Lung microvascular endothelial cell (primary cell): ENCODE measurements at places on chromosomes 7 and 10. TPM values are rescaled to one million over a fixed set of nuclear protein-coding genes. Genes with fewer than 3 reads are reported as not detected.
A peak's percentile ranks its signal among the peaks of the same experiment; 100 is the strongest.

The HOXA13 gene
- not detected in 2 replicates for total RNA-seq

The MAT1A gene
- total RNA-seq: not detected in 2 replicates

The ABCF2 gene
- 37.0 and 39.5 TPM in 2 replicates for total RNA-seq

The MEIG1 gene
- 0.20 TPM in 1 of 2 replicates, not detected in the other for total RNA-seq

The IDI2 gene
- total RNA-seq: not detected in 2 replicates

The HSPA12A gene
- total RNA-seq: 0.44 and 0.79 TPM in 2 replicates

The ZNF37A gene
- total RNA-seq: 5.7 and 6.5 TPM in 2 replicates

The UCN3 gene
- not detected in 2 replicates for total RNA-seq

The GNAT3 gene
- total RNA-seq: not detected in 2 replicates

The OGA gene
- 43.8 and 64.3 TPM in 2 replicates for total RNA-seq

The CYP2E1 gene
- not detected in 2 replicates for total RNA-seq

The WDR86 gene
- not detected in 2 replicates for total RNA-seq

- no peak for DNase-seq
Observed at GRCh38 chr7:45196374-45196773, 38.8 kb downstream of the RAMP3 start.

- no peak for DNase-seq
Observed at GRCh38 chr7:120813546-120814252, 44.2 kb downstream of the TSPAN12 start.

- DNase-seq: no peak
Observed at GRCh38 chr7:44713680-44714335, 34.8 kb upstream of the ZMIZ2 start.

DNA sequence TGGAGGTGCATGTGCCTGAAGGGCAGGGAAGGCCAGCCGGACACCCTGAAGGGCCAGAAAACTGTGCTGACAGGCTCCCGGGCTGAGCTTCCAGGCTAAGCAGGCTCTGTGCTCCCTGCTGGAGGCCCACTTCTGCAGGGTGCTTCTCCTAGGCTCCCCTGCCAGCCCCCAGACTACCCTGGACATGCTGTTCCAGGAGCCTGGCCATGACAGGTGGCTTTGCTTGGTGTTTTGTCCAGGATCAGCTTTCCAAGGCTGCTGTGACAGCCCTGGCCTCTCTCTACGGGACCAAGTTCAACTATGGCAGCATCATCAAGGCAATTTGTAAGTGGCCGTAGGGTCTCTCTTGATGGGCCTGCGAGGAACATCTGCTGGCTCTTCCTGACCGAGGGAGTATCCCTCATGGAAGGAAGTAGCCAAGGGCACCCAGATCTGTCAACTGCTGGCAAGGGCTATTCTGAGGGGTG lies 5.3 kb downstream of the CPA1 start:
- DNase-seq: no peak

- peak; percentile 50 for DNase-seq
Observed at GRCh38 chr7:111137296-111138192, 46.6 kb downstream of the LRRN3 start.

GRCh38 chr10:55627501-55628051 lies 733.5 kb downstream of the ZWINT start:
- DNase-seq: no peak

GRCh38 chr7:155670521-155670920 lies 26.1 kb downstream of the RBM33 start:
- DNase-seq: peak; percentile 36

- DNase-seq: no peak
Observed at GRCh38 chr10:20778008-20778757, 118.9 kb downstream of the NEBL start.

- DNase-seq: no peak
Observed at GRCh38 chr7:158167373-158167772, 420.2 kb downstream of the PTPRN2 start.

GRCh38 chr7:140506788-140507464 lies 27.6 kb upstream of the MKRN1 start:
- DNase-seq: no peak

DNA sequence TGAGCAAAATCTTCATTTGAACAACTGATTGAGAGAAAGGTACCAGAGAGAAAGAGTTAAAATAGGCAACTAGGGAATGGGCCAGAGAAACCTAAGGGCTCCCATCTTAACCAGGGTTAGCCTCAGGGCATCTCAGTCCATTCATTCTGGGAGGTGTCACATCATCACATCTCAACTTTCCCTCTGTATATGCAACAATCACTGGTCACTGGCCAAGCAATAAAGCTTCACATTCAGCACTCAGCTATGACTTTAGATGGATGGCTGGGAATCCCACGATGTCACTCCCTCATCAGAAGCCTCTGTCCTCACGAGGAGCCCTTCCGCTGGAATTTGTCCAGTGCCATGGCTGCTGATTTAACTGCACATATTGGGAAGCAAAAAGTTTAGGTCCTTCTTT lies 172.1 kb upstream of the MGMT start:
- DNase-seq: no peak

- DNase-seq: no peak
Observed at GRCh38 chr7:11833431-11833830, 1.4 kb upstream of the THSD7A start.

DNA sequence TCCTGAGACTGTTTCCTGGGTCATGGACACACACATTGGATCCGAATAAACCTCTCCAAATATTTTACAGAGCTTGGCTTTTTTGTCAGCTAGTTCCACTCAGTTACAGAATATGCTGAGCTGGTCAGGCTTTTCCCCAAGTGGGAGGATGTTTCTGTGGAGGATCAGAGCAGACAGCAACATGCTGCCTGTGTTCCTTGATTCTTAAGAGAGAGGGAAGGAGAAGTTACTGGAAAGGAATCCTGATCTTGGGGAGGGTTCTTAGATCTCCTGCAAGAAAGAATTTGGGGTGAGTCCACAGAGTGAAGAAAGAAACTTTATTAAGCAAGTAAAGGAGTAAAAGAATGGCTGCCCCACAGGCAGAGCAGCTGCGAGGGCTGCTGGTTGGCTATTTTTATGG lies 76.8 kb upstream of the RPA3 start:
- DNase-seq: no peak

GRCh38 chr10:97013983-97014382 lies 171.8 kb downstream of the SLIT1 start:
- DNase-seq: no peak

DNA sequence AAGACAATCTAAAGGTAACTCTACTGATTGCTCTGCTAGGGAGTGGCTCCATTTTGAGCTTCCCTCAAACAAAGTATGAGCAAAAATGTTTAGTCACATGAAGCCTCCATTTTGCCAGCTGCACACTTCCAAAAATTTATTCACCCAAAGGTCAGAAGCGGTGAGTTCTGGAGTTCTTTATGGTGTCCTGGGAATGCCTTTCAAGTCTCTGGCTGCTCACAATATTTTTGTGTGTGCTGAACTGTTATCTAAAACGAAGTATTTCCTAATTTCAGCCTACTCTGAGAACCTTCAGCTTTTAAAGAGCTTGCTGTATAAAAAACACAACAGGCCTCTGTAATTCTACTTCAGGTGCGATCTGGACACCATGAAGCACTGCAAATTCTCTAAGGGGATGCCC lies 15.6 kb downstream of the NRCAM start:
- no peak for DNase-seq
